ENCODE measurements at places on chromosomes 4 and X. TPM values are rescaled to one million over a fixed set of nuclear protein-coding genes. Genes with fewer than 3 reads are reported as not detected.

DNA sequence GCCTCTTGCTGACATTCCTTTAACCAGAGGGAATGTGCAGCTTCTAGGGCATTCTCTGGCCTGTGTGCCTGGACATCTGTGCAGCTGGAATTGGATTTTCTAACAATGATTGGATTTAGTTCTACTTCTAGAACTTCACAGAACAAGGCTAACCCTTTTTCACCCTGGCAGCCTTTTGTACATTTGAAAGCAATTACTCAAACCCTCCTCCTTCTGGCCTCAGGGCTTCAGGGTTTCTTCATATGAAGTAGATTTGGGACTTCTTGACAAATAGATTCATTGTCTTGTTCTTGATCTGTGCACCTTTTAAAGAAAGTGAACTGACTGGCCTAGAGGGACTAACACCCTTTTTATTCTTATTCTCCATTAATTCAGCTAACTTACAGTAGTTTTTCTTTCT, 30.1 kb downstream of the SPATA18 start:
- DNase-seq, result no peak

GRCh38 chr4:48008021-48008596, 8.4 kb downstream of the CNGA1 start:
- DNase-seq, result no peak

DNA sequence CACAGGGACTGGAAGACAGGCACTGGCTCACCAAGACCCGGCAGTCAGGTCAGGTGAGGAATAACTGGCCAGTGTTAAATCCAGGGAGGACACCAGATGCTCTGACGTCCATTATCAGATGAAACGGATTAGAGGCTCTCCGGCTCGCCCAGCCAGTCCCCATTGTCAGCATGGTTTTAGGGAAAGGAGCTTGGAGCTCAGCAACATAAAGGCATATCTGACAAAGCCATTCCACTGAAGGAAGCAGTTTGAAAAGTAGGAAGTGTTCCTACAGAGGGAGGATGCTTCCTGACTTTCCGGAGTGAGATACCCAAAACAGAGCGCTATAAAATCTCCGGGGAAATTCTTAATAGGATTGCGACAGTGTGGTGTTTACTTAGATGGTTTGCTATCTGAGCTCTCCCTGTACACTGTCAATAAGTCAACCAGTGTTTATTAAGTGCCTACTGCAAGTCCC, 14.8 kb downstream of the NDNF start:
- no peak for DNase-seq

DNA sequence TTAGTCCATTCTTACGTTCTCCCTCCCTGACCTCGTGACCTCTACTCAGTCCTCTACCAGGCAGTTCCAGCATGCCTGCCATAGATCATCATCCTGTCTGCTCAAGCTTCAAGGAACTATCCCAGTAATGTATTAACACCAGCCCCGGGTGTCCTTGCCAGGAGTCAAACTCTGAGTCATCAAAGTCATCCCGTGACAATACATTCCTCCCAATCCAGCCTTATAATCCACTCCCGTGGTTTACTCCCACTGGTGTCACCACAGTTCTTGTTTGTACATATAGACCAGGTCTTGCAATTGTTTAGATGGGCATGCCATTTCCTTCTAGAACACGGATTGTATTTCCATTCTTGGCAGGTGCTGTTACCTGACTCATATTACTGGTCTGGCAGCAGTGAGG, 68.7 kb upstream of the TAB3 start:
- DNase-seq, result no peak

GRCh38 chr4:136664988-136665387, 867.3 kb downstream of the PCDH18 start:
- no peak for DNase-seq

DNA sequence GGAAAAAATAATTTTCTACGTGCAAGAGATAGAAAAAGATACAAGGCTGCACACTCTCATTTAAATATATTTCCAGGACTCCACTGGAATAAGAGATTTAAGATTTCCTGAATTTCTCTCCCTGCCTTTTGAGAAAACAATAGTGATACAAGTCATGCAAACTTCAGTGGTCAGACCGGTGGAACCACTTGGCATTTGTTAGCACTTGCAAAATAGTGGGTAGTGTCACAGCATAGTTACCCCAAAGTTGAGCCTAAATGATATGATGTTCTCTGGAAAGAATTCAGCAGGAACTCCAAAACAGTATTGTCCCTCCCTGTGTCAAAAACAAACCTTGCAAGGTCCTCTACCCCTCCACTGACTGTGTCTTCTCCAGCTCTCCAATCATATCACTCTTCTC, 102.3 kb downstream of the ANKRD50 start:
- DNase-seq, result no peak

DNA sequence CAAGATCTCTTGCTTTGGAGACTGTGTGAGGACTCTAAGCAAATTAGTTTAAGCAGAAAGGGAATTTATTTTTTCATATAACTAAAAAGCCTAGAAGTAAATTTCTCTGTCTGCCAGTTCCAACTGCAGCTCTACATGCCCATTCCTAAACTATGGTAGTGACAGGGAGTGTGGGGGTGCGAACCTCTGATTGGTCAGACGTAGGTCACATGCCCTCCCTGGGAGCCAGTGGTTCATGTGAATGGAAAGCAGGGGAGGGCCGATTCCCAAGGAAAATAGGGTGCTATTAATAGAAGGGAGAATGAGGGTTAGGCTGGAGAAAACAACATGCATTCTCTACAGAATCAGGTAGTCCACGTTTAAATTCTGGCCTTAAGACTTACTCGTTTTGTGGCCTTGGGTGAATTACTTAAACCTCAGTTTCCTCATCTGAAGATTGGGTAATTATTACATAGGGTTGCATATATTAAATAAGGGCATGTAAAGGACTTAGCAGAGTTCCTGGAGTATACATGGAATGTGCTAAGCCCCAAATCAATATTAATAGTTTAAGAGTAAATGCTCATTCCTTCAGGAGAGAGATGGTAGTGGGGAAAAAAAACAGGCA, 7.2 kb downstream of the RAB33B start:
- DNase-seq, result no peak

GRCh38 chr4:151862766-151863165, 102.0 kb upstream of the GATB start:
- DNase-seq, result no peak

DNA sequence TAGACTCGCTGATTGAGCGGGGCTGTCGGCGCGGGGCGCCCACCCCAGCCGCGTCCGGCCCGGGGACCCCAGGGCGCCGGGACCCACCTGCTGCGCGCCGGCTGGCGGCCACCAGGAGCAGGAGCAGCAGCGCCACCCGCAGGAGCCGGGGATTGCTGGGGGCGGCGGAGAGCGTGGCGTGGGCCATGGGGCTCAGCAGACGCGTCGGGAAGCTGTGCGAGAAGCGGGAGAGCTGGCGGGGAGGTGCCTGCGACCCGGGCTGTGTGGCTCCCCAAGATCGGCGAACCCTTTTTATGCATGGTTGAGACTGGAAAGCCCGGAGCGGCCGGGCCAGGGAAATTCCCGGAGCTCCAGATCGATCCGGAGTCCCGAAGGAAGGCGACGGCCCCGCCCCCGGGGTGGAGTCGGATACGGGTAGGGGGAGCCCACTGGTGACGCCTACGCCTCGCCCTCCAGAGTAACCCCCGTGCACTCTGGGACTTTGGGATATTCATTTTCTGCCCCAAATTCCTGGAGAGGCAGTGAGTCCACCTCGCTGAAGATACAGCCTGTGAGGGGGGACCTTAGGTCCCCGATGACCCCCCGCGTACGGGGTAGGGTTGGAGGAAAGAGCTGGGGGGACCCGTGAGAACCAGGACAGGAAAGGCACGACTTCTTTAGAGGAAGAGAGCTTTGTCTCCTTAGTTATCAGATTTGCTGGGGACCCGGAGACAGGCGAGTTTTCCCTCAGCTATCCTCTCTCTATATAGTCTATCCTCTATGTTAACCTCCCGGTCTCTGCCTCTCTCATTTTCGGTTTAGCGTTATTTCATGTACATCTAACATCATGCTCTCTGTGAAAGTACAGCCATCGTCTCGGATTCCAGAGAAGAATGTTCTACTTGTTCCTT, at the start of gene CXCL3:
TSS of gene CXCL3 (minus strand) at position 265 of the 890 bp plus-strand sequence. CDS start at position 187, 78 bp downstream.
- peak; percentile 55 for DNase-seq

Gene PDGFRA
- 71.0 TPM for total RNA-seq

Gene LONRF3
- 5.5 TPM for total RNA-seq

Gene SLC7A11
- 2.6 TPM for total RNA-seq

Data from kidney (tissue), 22 donors.